ENCODE measurements at places on chromosomes 16 and 17.

DNA sequence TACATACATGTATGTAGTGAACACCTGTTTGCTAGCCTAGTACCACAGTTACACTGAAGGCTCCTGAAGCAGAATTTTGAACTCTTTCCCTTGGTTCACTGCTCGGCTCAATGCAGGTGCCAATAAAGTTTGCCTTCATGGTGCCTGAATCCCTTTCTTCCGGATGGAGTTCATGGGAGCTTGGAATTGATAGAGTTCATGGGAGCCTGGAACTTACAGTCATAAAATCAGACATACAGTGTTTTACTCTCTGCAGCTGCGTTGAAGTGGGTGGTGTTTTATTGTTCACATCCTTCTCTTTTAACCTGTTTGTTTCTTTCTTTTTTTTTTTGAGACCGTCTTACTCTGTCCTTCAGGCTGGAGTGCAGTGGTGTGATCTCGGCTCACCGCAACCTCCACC, 29.2 kb upstream of the ABR start:
- no peak for DNase-seq

DNA sequence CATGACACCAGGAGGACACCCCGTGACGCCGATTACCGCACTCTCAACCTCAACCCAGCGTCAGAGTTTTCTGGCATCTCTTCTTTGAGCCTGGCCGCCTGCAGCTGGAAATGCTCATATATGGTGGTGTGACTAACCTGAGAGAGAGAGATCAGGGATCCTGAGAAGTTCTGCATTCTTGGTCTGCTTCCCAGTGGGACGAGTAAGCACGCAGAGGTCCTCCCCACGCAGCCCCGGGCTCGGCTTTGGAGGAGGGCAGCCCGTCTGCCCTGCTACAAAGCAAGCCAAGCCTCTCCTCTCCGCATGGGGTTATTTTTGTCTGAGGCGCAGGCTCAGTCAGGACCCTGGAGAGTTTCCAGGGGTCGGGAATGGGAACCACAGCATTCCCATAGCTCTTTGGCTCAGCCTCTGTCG, 16.5 kb downstream of the CRISPLD2 start:
- no peak for DNase-seq

DNA sequence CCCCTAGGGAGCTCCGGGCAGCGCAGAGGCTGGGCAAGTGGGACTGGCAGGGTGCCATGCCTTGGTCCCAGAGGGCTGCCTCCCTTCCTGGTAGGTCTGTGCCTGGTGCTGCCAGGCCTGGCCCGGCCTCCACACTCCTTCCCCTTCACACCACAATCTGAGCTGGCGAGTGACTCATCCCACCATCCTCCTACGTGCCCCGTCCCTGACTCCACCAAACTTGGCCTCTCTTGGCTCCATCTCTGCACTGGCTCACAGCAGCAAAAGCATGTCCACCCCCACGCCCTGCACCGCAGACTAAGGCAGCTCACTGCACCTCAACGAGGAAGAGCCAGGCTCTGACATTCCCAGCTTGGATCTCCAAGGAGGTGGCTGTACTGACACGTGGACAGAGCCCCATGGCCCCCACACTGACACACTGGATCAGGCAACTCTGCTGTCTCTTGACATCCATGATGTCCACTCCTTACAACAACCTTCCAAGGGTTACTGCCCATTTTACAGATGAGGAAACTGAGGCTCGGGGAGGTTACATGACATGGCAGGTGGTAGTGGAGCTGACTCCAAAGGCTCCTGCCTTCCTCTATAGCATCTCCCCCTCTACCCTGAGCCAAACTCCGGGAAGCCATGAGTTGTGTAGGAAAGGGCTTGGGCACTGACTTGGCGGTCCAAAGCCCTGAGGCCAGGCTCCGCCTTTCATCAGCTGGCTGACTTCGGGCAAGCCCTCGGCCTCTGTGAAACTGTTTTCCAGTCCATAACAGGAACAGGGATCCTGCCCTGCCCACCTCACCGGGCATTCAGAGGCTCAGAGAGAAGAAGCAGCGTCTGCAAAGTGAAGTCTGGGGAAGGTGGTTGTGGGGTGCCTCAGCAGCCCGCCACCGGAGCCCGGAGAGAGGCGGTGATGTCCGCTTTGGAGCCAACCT, 20.1 kb upstream of the KRT19 start:
- DNase-seq, result peak; percentile 14

DNA sequence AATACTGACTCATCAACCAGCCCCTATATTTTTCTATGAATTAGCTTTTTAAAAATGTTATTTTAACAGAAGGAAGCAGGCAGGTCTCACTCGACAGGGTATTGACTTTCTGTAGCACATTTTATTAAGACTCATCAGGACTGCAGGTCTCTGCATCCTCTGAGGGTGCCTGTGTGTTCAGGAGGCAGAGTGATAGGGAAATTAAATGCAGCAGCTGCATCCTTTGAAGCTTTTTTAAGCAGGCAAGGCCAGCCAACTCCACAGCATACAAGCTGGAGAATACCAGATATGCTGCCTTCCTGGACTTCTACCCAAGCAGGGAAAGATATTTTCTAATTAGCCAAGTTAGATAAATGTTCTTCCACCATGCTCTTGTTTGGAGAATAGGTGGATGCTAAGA, 124.9 kb downstream of the WSCD1 start:
- DNase-seq, result no peak

GRCh38 chr17:2867441-2868424, 71.5 kb downstream of the RAP1GAP2 start:
- DNase-seq, result no peak

GRCh38 chr17:6455321-6455705, 11.1 kb downstream of the PIMREG start:
- DNase-seq, result peak; percentile 28

GRCh38 chr17:16442594-16443510, 27.5 kb downstream of the TRPV2 start:
- DNase-seq, result no peak

GRCh38 chr17:74779501-74779900, 3.4 kb upstream of the NAT9 start:
- no peak for DNase-seq

DNA sequence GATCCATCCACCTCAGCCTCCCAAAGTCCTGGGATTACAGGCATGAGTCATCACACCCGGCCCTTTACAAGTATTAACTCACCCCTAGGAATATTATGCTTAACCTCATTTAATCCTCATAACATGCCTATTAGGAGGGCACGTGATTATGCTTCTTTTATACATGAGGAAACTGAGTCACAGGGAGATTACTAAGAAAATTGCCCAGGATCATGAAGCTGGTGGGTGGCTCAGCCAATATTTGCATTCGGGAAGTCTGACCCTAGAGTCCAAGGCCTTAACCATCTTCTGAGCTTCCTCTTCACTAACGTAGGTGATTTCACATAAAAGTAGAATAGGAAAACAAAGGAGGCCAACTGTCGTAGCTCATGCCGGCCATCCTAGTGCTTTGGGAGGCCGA, 19.0 kb upstream of the SNN start:
- no peak for DNase-seq

- peak; percentile 59 for DNase-seq
These were observed 58.0 kb upstream of the GSE1 start for GRCh38 chr16:85554889-85555718.

DNA sequence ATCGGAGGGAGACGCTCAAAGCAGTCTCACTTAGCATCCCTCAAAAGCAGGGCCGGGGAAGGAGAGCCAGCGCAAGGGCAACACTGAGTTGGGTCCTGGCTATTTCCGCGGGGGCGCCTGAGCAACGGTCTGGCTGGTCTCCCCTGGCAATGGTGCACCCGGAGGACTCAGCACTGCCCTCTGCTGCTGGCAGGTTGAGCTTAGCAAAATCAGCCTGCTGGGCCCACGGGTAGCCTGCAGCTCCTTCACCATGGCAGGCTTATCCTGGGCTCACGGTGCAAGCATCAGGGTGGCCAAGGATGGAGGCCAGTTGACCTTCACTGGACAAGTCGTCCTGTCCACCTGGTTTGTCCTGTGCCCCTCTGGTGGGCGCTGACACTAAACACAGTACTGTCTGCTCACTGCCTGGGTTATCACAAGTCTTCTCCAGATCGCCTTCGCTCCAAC, 14.4 kb upstream of the ALDH3A1 start:
- DNase-seq, result peak; percentile 70

DNA sequence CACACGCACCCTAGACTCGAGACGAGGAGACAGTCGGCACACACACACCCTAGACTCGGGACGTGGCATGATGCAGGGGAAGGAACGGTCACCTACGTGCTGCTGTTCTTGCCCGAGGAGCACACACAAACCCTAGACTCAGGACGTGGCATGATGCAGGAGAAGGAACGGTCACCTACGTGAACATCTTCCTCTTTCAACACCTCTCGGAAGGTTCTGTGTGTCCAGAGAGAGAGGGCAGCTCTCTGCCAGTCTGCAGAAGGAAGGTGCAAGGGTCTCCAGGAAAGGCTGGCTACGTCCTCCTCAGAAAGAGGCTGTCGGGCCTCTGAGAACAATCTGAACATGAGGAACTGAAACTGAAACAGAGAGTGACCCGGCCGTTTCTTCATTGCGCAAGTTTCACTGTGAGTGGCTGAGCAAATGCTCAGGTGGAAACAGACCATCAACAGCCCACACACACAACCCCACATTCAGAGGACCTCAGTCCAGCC, 43.4 kb downstream of the ZNF276 start:
- peak; percentile 29 for DNase-seq

DNA sequence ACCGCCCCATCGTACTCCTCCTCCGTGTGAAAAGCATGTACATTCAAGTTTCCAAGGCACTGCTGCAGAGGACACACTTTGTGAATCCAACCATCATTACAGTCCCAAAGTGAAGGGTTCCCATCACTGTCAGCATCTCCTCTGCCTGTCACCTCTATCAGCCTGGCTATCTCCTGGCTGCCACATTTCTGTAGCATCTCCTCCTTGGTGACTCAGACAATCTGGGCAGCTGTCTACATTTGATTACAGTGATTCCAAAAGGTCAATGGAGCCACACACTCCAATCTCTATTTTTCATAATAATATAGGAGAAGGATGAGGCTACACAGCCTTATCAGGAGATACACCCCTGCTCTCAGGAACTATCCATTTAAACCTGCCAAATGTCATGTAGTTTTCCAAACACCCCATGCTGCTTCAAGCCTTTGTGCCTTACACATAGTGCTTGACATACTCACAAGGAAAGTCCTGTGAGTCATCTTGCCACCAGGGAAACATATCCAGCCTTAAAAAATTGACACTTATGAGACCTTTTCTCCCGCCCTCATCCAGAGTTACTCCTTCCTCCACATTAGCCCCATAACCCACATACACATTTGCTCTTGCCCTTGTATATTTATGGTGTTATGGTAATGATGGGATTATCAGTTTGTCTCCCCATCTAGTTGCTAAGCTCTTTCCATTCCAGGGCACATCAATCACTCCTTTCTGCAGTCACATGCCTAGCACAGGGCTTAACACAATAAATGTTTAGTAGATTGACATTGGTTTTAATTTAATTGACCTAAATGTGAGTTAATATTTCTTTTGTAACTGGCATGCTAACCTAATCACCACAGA, 250.1 kb upstream of the CDH5 start:
- DNase-seq, result no peak
